ENCODE measurements at places on chromosomes 5 and 9. TPM values are rescaled to one million over a fixed set of nuclear protein-coding genes. Genes with fewer than 3 reads are reported as not detected.
A peak's percentile ranks its signal among the peaks of the same experiment; 100 is the strongest.

The CENPK gene
- total RNA-seq: 21.4 TPM

The GTF2H2 gene
- 41.8 TPM for total RNA-seq

The EXOSC2 gene
- total RNA-seq: 23.8 TPM

The OR13C5 gene
- total RNA-seq: 0.15 TPM

The GDNF gene
- total RNA-seq: 0.60 TPM

The APBA1 gene
- total RNA-seq: 0.55 TPM

The F12 gene
- total RNA-seq: 3.1 TPM

The FOXD4L4 gene
- total RNA-seq: 0.20 TPM

The DMRT3 gene
- not detected for total RNA-seq

DNA sequence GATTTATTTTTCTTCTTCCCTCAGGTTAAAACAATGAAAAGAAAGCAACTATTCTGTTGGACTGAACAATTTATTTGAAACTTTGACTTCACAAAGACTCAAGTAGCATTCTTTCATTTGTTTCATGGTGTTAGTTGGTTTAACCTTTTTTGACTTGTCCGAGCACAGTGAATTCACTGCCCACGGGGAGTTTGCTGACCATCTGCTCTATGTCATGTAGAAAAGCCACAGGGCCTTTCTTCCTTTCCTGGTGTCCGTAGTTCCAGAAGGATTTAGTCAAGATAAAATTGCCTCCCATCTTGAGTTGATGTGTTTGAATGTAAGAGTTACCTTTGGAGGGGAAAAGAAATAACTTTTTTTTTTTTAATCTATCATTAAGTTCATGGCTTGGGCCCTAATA, 55.1 kb upstream of the ZNF608 start:
- peak; percentile 30 for DNase-seq

GRCh38 chr5:32231241-32231640, 57.1 kb upstream of the GOLPH3 start:
- no peak for DNase-seq

DNA sequence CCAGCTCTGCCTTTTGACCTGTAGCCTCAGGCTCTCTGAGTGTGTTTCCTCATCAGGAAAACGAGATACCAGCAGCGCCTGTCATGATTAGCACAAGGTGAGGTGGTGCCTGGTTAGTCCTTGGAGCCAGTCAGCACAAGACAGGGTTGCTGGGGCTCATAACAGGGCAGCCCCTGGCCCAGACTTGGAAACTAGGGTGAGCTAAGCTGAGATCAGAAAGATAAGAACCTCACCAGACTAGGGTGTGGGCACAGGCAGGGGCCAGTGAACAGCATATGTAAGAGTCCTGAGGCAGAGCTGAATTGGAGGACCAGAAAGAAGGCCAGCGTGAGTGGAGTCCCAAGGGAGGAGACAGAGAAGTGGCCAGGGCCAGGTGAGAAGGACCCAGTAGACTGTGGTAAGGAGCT, 42.7 kb upstream of the FUBP3 start:
- no peak for DNase-seq

GRCh38 chr9:137666955-137667670, 48.3 kb downstream of the EHMT1 start:
- DNase-seq: no peak

DNA sequence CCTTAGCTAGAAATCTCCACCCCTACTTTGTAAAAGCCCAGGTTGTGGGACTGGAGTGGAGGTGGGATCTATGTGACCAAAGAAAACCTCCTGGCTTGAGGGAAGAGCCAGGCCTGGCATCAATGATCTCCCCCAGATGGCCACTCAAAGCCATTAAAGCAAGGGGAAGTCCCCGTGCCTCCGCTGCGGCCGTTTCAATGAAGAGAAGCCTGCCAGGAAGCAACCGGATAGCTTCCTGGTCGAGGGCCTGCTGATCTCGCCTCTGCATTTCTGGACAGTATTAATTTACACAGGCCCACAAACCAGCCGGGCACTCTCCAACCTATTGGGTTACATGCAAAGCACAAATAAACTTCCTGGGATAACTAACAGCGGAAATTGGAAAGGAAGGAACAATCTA, 160.5 kb upstream of the MSX2 start:
- no peak for DNase-seq

DNA sequence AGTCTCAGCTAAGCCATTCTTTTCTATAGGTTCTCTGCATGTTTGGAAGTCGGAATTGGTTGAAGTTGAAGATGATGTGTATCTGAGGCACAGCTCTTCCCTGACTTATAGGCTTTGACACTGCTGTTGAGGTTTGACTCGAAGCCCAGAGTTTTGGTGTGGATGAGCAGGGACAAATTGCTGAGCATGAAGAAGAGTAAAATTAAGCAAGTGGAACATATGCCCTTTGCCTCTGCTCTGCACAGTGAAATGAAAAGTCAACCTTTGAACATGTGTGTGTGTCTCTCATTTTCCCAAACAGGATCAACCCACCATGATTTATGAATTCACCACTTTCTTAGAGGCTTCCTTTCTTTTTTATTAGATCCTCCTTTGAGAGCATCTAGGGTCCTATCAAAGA, 8.5 kb downstream of the HMHB1 start:
- no peak for DNase-seq

GRCh38 chr5:35131723-35132122, 84.0 kb upstream of the AGXT2 start:
- no peak for DNase-seq

DNA sequence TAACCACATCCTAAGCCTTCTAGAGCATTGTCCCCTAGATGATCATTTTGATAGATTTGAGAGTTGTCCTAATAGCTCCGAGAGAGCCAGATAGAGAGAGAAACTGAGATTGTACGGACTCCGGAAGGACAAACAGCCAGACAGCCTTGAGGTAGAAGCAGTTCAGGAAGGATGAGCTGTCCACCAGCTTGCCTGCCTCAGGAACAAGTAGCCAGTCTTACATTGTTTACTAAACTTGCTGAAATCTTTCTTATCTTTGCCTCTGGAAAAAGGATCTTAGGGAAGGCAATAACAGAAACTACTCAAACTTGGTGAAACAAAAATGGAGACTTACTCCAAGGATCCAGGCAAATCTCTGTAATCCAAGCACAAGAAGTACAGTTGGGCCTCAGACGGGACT, 39.0 kb upstream of the SAP30L start:
- no peak for DNase-seq

DNA sequence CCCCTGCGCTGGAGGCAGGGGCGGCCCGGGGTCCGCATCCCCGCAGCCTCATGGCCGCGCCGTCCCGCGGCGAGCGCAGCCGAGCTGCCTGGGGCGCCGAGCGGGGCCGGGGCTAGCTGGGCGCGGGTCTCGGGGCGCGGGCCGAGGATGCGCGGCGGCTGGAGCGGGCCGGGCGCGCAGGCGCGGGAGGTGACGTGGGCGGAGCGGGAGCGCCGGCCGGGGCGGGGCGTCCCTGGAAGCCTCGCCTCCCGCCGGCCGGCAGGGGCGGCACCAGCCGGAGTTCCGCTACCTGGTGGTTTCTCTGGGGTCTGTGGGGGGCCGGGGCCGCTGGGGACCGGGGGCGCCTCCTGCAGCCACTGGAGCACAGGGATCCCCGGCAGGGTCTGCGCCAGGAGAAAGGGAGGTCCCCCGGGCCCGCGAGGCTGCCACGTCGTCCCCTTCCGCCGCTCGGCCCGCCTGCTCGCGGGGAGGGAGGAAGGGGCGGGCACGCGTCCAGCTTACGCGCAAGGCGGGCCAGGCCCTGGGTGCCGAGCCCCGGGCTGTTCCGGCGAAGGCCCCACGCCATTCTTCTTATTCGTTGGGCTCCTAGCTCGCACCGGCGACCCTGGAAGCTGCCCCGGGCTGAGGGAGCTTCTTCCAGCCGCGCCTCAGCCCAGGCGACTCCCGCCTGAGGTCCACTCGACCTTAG, at the start of gene LPCAT1:
TSS of gene LPCAT1 (minus strand) at position 168 of the 688 bp plus-strand sequence. CDS start at position 52, 116 bp downstream.
- no peak for DNase-seq

DNA sequence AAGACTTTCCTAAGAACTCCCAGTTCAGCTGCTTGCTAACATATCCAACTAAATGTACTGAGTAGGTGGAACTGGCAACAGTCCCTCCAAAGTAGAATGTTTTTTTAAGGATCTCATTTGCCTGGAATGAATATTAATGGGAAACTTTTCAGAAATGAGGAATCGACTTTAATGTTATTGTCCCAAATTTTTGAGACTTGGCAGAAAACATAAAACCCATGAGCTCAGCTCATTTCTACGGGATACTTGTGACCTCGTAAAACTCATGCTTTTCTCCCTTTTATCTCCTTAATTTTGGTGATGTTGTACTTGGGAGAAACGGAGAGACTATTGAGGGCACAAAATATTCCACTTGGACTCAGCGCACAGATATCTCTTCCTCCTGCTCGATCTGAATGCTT, 296.8 kb downstream of the EBF1 start:
- no peak for DNase-seq

- DNase-seq: no peak
Observed at GRCh38 chr9:27632254-27632653, 59.0 kb upstream of the C9orf72 start.

GRCh38 chr9:89853931-89854330, 249.1 kb downstream of the GADD45G start:
- no peak for DNase-seq

GRCh38 chr9:111803924-111804323, 9.2 kb upstream of the SHOC1 start:
- DNase-seq: no peak
